Omental fat pad (tissue), 4 donors: ENCODE measurements at places on chromosomes 11 and 22. TPM values are rescaled to one million over a fixed set of nuclear protein-coding genes. Genes with fewer than 3 reads are reported as not detected.

Gene SLC22A6
- total RNA-seq: not detected

Gene MUC2
- total RNA-seq: not detected

Gene CRYBA4
- not detected for total RNA-seq

Gene AP1B1
- 58.0 TPM for total RNA-seq

GRCh38 chr22:45710469-45710868 lies 38.8 kb downstream of the ATXN10 start:
- no peak for DNase-seq

- DNase-seq: no peak
Measured at GRCh38 chr22:17675584-17675983, 37.0 kb downstream of the BCL2L13 start.

GRCh38 chr11:35100013-35100383 lies 39.0 kb upstream of the CD44 start:
- DNase-seq: no peak

DNA sequence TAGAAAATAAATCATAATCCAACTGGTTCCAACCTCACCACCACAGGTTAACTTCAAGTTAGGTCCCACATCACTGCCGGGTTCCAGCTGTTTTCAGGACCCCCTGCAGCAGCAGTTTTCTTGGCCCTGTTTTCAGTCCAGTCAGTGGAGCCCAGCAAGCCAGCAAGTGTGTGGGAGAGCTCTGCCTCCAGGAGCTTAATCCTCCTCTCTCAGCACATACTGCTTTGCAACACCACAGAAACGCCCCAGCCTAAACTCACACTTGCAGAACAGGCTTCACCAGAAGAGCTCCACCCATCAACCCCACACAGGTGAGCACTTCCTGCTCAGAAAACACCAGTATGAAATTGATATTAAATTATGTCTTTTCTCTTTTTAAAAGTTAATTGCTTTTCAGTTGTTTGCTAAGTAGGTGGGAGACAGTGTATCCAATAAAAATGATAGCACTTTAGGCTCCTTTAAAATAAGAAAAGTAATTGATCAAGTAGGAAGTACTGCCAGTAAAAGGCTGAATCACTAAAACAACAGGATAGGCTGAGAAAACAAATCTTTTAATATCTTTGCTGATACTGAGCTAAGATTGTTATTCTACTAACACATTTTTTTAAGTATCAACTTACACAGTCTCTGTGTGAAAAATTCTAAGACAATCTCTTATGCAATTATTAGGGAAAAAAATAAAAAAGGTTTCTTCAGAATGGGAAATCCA lies 81.5 kb upstream of the TP53AIP1 start:
- DNase-seq: no peak

DNA sequence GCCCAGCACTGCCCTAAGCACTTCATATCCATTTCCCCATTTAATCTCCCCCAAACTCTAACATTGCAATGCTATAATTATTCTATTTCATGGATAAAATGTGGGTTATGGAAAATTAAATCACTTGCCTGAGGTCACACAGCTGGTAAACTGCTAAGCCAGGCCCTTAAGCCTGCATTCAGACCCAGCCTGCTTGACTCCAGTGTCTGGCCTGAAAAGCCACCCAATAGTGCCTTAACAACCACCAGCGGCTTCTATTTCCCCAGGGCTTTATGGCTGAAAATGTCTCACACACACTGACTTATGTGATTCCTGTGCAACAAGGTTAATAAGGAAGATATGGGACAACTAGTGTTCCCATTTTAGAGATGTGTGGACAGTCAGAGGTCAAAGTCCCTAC lies 178.5 kb upstream of the SNX19 start:
- no peak for DNase-seq

DNA sequence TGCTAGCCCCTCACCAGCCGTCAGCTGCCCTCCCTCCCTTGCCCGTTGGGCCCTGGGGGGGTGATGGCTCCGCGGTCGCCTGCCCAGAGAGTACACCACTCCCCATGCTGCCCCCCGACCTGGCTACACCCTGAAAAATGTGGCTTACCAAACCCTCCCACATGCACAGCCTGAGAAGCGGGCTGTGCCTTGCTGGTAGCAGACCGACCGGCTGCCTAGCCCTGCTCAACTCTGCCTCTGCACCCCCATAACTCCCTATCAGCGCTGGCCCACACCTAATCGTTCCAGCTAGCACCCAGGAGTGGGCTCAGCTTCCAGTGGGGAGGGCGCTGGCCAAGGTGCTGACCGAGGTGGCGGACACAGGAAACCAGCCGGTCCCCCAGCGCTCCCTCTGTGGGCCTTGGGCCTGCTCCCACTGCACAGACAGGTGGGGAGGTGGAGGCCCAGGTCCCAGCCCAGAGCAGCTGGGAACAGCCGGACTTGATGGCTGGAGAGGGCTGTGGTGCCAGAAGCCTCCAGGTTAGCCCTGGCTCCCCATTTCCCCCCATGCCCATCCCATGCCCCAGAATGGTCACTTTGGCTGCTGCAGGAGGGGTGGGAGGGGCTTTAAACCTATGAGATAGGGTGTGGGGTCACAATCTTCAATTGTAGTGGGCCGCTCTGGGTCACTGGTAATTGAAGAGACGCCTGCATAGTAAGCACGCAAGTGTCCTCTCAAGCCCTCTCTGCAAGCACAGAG lies 32.1 kb upstream of the PRODH start:
- no peak for DNase-seq

GRCh38 chr11:124194293-124195188 lies 11.4 kb downstream of the OR10D3 start:
- no peak for DNase-seq

DNA sequence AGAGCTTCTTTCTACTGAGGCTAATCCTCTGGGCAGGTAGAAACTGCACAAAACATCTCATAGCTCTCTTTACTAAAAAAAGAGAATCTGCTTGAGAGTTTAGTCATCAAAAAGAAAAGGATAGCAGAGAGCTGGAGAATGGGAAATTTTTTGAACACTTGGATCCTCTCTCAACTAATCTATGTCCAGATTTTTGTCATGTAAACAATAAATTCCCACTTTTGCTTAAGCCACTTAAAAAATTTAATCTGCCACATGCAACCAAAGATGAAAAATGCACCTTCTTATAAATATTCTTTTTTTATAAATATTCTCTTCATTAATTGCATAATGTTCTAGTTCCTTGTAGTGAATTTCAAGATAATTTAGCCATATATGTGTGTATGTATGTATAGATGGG lies 10.5 kb downstream of the OR5D16 start:
- no peak for DNase-seq

DNA sequence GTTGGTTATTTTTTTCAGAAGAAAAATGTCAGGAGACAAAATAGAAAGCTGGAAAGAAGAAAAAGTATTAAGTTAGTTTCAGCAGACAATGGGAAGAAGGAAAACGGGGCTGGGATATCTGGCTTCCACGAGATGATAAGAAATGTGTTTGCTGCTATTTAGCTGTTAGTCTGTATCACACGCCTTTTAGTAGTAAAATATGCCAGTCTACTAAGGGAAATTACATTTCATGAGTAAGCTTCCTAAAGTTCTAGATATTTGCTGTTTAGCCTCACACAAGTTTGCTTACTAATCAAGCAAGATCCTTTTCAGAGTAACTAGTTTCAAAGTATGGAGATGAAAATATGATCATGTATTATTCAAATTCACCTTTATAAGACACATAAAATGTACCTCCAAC lies 1.5 kb downstream of the OR51B4 start:
- no peak for DNase-seq

- no peak for DNase-seq
Measured at GRCh38 chr22:40029189-40029890, 34.6 kb downstream of the FAM83F start.
